Central memory CD8-positive, alpha-beta T cell (primary cell): ENCODE measurements at places on chromosomes 16 and 17.

DNA sequence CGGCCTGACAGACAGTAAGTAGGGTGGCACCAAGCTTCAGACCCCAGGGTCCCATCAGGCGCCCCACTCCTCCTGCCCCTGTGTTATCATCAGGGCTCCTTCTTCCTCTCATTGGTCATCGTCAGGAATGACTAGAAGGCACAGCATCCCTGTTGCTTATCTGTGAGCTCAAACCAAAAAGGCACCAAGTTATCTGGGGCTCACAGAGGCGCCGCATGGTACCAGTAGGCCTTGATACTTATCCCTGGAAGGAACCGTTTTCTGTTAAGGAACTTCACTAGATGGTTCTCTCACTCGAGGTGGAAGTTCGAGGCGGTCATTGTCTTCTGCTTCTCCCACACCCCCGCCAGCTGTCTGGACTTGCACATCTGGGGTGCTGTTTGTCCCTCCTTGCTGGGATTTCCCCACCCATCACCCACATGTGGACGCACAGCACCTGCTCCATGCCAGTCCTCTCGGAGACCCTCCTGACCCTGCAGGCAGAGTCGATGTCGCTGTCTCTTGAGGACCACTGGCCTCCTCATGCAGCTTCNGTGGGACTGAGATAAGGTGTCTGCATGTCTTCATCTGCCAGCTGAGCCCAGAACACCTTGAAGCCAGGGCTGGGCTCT is 52.1 kb downstream of the METRNL start:
- no peak overlapping the region for H3K4me3 ChIP-seq
- no peak for DNase-seq

DNA sequence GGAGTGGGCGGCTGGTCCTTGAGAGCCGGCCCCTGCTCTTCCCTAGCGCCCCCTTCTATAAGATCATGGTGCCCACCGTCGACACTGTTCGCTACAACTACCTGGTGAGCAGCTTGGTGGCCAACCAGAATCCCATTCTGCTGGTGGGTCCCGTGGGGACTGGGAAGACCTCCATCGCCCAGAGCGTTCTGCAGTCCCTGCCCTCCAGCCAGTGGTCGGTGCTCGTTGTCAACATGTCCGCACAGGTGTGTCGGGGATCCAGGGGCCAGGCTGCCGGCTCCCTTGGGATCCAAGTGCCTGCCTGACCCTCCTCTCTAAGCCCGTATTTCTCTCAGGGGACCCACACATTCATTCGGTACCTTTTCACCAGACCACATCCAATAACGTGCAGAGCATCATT is 41.4 kb upstream of the KDM6B start:
- H3K4me3 ChIP-seq, result no peak overlapping the region
- no peak overlapping the region for H3K27ac ChIP-seq
- H3K27me3 ChIP-seq, result peaks cover 22% of the 10 kb centered on the region
- DNase-seq, result no peak
- peaks cover 5% of the 10 kb centered on the region for H3K4me1 ChIP-seq
- H3K36me3 ChIP-seq, result peaks cover 2% of the 10 kb centered on the region

DNA sequence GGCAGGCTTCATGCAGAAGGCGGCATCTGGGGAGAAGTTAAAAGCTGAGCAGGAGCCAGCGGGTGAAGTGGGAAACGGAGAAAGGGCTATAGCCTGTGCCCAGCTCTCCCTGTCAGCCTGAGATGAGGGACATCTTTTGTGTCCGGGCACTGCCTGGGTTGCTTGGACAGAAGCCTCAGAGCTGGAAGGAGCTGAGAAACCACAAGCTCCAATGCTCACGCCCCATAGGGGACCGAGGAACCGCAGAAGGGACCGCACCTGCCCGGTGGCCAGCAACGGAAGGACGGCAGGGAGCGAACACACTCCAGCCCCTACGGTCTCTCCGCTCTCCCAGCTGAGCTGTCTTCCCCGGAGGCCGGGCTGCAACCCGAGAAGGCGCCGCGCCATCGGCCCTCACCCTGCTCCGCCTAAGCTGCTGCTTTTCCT is 175.8 kb downstream of the NPIPB11 start:
- peaks cover 13% of the 10 kb centered on the region for H3K4me1 ChIP-seq
- H3K27me3 ChIP-seq, result no peaks in the 10 kb centered on the region
- H3K4me3 ChIP-seq, result no peak overlapping the region
- H3K27ac ChIP-seq, result no peak overlapping the region
- no peak for DNase-seq
- peaks cover 3% of the 10 kb centered on the region for H3K36me3 ChIP-seq

DNA sequence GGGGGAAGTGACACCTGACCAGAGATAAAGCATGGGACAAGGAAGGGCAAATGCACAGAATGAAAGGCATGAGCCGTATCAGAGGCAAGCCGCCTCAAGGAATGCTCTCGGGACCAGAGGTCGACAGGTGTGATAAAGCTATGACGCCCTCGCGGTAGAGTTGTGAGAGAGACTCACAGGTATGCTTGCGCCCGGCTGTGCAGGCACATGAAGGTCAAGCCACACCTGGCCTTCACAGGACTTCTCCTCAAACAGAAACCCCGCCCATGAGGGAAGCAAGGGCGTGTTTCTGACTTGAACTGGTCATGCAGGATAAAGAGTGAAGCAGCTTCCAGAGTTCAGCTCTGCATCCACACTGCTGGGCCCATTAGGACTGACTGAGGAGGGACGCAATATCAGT is 7.8 kb downstream of the NCBP3 start:
- H3K4me3 ChIP-seq, result no peak overlapping the region
- peaks cover 68% of the 10 kb centered on the region for H3K36me3 ChIP-seq
- DNase-seq, result no peak
- H3K4me1 ChIP-seq, result peaks cover 30% of the 10 kb centered on the region

GRCh38 chr17:19720631-19721426 is 4.4 kb upstream of the SLC47A2 start:
- H3K4me3 ChIP-seq, result no peak overlapping the region
- H3K27me3 ChIP-seq, result peaks cover 18% of the 10 kb centered on the region
- H3K27ac ChIP-seq, result no peak overlapping the region
- no peak for DNase-seq

DNA sequence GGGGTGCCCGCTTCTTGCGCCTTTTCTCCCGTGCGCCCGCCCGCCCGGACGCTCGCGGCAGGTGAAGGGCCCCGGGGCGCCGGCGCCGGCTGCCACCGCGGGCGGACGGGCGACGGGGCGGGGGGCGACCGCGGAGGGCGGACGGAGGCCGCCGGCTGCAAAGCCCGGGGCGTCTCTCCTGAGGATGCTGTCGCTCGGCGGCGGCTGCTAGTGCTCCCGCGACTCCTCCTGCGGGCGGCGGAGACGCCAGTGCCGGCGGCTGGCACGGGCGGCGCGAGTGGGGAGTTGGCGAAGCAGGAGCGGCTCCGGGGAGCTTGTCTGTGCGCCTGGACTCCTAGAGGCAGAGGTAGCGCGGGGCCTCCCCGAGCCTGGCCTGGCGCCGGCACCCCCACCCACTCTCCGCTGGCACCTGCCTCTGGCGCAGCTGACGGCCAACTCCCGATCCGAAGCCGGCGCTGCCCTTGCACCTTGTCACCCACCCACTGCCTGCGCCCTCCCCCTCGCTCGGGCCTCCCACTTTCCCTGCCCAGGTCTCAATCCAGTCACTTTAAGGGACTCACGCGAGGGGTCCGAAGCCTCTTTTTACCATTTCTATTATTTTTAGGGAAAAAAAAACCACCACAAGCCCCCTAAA is at the start of gene FAM20A:
Gene FAM20A (minus strand): TSS at position 437 of the 634 bp plus-strand sequence. CDS start 701 bp downstream, outside the sequence.
- DNase-seq, result no peak
- H3K4me1 ChIP-seq, result peaks cover 5% of the 10 kb centered on the region
- peaks cover 5% of the 10 kb centered on the region for H3K36me3 ChIP-seq

DNA sequence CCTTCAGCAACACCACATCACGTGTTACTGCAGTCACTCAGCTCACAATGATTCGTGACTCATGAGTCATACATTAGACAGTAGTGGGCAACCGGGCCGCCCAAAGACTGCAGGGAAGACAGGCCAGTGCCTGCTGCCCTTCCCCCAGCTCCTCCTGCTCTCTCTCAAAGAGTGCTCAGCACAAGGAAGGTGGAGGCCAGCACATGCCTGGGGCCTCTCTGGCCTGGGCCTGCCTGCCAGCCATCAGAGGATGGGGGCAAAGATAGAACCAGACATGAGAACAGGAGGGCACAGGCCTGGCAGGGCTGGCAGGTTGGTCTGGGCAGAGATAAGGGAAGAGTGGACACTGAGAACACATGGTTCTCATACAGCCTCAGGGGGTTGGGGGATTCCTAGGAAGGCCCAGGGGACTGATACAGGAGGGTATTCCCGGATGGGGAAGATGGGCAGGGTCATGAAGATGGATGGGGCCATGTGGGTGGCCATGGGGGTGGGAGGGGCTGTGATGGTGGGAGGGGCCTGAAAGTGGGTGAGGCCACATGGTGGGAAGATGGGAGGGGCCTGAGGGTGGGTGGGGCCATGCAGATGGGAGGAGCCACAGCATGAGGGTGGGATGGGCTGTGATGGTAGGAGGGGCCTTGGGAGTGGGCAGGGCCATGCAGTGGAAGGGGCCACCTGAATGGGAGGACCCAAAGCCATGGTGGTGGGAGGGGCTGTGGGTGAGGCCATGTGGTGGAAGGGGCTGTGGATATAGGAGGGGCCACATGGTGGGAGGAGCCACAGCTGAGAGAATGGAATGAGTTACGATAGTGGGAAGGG is 29.0 kb downstream of the KATNB1 start:
- no peaks in the 10 kb centered on the region for H3K4me1 ChIP-seq
- no peaks in the 10 kb centered on the region for H3K27me3 ChIP-seq
- no peak for DNase-seq
- H3K4me3 ChIP-seq, result no peak overlapping the region

- no peaks in the 10 kb centered on the region for H3K36me3 ChIP-seq
- no peak for DNase-seq
- H3K4me3 ChIP-seq, result no peak overlapping the region
Observed at GRCh38 chr16:83623091-83623730, 184.6 kb upstream of the HSBP1 start.

DNA sequence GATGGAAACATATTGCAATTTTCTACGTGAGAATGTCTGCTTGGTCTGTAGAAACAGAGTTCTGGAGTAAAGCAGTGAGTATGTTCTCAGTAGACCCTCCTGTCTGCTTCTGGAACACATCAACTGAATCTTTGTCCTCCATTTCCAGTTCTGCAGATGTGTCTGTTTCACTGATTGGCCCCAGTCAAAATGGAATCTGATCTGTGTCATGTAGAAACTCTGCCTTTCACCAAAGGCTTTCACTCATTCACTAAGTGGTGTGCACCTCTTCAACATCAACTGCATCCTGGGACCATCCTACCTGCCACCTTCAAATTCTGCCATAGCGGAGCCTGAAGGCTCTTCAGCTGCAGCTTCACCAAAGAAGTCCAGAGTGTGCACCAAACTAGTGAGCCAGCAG is 2.8 kb upstream of the ZNF267 start:
- peaks cover 36% of the 10 kb centered on the region for H3K4me1 ChIP-seq
- DNase-seq, result no peak
- no peaks in the 10 kb centered on the region for H3K27me3 ChIP-seq
- peak overlapping the region; percentile 17 for H3K27ac ChIP-seq

DNA sequence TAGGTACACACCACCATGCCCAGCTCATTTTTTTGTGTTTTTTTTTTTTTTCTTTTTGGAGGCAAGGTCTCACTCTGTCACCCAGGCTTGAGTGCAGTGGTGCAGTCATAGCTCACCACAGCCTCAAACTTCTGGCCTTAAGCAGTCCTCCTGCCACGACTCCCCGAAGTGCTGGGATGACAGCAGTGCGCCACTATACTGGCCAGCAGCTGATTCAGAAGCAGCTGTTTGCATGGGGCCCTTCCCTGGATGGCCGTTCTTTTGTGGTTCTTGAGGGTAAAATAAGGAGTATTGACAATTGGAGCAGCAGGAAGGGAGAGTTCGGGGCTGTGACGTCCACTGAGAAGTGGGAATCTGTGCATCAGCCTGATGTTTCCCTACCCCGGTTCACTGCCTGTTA is 41.6 kb downstream of the KIAA0513 start:
- no peaks in the 10 kb centered on the region for H3K4me1 ChIP-seq
- no peak for DNase-seq
- H3K27me3 ChIP-seq, result no peaks in the 10 kb centered on the region
- peaks cover 5% of the 10 kb centered on the region for H3K36me3 ChIP-seq
- H3K4me3 ChIP-seq, result no peak overlapping the region

- no peak overlapping the region for H3K27ac ChIP-seq
- peaks cover 72% of the 10 kb centered on the region for H3K27me3 ChIP-seq
- H3K36me3 ChIP-seq, result no peaks in the 10 kb centered on the region
- no peak overlapping the region for H3K4me3 ChIP-seq
Observed at GRCh38 chr17:19753661-19754463, 5.8 kb upstream of the ALDH3A1 start.

GRCh38 chr17:43936434-43936833 is 5.8 kb downstream of the PPY start:
- peaks cover 1% of the 10 kb centered on the region for H3K36me3 ChIP-seq
- no peak for DNase-seq

- H3K27ac ChIP-seq, result no peak overlapping the region
- no peaks in the 10 kb centered on the region for H3K4me1 ChIP-seq
- DNase-seq, result no peak
- peaks cover 43% of the 10 kb centered on the region for H3K27me3 ChIP-seq
- no peak overlapping the region for H3K4me3 ChIP-seq
Observed at GRCh38 chr17:46809110-46809571, 9.4 kb downstream of the WNT3 start.

DNA sequence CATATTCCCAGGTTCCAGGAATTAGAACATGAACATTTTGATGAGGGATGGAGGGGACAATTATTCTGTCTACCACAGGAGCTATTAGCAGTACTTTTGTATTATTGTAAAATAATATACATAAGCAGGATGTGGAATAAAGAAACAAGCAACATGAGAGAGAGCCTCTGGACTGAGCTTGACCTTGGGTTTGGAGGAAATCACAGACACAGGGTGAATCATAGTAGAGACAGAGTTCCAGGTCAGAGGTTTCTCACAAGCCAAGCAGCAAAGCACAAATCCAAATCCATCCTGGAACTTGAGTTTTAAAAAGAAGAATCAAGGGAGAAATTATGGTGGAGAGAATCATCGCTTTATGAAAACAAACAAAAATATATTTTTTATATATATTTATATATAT is 5.1 kb downstream of the KRT31 start:
- H3K4me3 ChIP-seq, result no peak overlapping the region
- H3K4me1 ChIP-seq, result no peaks in the 10 kb centered on the region
- H3K27ac ChIP-seq, result no peak overlapping the region
- no peak for DNase-seq
- peaks cover 57% of the 10 kb centered on the region for H3K27me3 ChIP-seq
- H3K36me3 ChIP-seq, result no peaks in the 10 kb centered on the region

GRCh38 chr16:383326-384051 is 1.7 kb upstream of the PGAP6 start:
- H3K4me1 ChIP-seq, result peaks cover 13% of the 10 kb centered on the region
- H3K36me3 ChIP-seq, result peaks cover 6% of the 10 kb centered on the region
- DNase-seq, result no peak
- H3K27me3 ChIP-seq, result no peaks in the 10 kb centered on the region
- peak overlapping the region; percentile 64 for H3K4me3 ChIP-seq
- H3K27ac ChIP-seq, result peak overlapping the region; percentile 29

DNA sequence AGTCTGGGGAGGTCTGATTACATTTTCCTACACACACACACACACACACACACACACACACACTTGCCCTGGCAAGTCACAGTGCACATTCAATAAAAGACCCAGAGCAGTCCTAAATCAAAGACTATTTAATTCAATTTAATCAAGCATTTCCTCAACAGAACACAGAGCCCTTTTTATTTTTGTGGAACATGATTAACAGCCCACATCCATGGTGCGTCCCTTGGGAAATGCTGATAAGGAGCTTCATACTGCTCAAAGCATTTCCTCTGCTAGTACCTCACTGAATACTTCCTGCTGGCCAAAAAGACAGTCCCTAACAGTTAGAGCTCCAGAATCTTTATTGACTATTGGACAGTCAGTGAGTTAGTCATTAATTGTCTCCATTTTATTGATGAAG is 43.1 kb upstream of the MYH10 start:
- no peak for DNase-seq
- no peak overlapping the region for H3K27ac ChIP-seq
- H3K27me3 ChIP-seq, result peaks cover 28% of the 10 kb centered on the region
- no peak overlapping the region for H3K4me3 ChIP-seq
- no peaks in the 10 kb centered on the region for H3K36me3 ChIP-seq
- H3K4me1 ChIP-seq, result no peaks in the 10 kb centered on the region
